Activated B cell treated with CpG ODN at 0.5 μM for 24 hours (primary cell): ENCODE measurements at places on chromosomes 3 and 15. TPM values are rescaled to one million over a fixed set of nuclear protein-coding genes. Genes with fewer than 3 reads are reported as not detected.

- DNase-seq, result no peak
Observed at GRCh38 chr15:79060175-79060574, 30.4 kb downstream of the RASGRF1 start.

GRCh38 chr3:101200461-101200860, 119.9 kb downstream of the IMPG2 start:
- no peak for DNase-seq

- peak; percentile 75 for DNase-seq
Observed at GRCh38 chr15:55290528-55291057, 980 bp upstream of the RAB27A start.

GRCh38 chr3:25719321-25719720, 54.6 kb upstream of the TOP2B start:
- DNase-seq, result no peak

DNA sequence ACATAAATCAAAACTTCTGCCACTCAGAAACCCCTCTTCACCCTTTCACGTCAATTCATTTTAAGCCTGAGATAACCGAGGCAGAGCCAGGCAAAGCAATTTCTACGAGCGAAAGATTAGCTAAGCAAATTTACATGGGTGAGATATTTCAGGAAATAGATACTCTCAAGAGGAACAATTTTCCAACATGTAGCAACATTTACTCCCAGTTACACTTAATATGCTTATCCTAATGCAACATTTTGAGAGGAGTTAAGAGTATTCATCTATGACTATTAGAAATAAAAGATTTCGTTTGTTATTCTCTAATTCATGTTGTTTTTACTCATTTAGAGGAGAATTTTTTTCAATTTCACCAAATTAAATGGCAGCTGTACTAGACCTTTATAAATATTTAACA, 837 bp downstream of the TMC3 start:
- DNase-seq, result no peak

GRCh38 chr15:95922431-95922830, 408.1 kb upstream of the NR2F2 start:
- DNase-seq, result no peak

CYP8B1 gene
- total RNA-seq, result not detected in 2 replicates

THBS1 gene
- total RNA-seq, result 1.5 and 1.7 TPM in 2 replicates

MYO9A gene
- 39.4 and 50.6 TPM in 2 replicates for total RNA-seq
